ENCODE measurements at places on chromosomes 7 and 10.

GRCh38 chr7:94632338-94633013 lies 23.5 kb downstream of the SGCE start:
- no peak for DNase-seq

DNA sequence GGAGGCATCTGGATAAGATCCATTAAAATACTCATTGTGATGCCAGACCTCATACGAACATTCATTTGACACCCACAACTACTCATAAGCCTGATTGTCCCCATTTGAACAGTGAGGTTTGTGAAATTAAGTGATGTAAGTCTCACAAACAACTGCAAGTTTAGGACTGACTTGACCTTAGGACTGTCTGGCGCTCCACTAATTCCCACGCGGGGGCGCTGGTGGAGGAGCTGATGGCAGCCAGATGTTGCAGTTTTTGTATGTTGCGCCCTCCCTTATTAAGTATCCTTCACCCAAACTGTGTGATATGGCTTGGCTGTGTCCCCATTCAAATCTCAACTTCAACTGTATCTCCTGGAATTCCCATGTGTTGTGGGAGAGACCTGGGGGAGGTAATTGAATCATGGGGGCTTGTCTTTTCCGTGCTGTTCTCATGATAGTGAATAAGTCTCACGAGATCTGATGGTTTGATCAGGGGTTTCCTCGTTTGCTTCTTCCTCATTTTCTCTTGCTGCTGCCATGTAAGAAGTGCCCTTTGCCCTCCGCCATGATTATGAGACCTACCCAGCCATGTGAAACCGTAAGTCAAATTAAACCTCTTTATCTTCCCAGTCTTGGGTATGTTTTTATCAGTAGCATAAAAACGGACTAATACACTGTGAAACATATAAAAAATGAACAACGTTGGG lies 20.3 kb upstream of the TIAL1 start:
- DNase-seq, result no peak

GRCh38 chr7:69780379-69780778 lies 182.1 kb downstream of the AUTS2 start:
- peak; percentile 41 for DNase-seq

- no peak for DNase-seq
Measured at GRCh38 chr7:46292741-46293140, 371.7 kb upstream of the IGFBP3 start.

DNA sequence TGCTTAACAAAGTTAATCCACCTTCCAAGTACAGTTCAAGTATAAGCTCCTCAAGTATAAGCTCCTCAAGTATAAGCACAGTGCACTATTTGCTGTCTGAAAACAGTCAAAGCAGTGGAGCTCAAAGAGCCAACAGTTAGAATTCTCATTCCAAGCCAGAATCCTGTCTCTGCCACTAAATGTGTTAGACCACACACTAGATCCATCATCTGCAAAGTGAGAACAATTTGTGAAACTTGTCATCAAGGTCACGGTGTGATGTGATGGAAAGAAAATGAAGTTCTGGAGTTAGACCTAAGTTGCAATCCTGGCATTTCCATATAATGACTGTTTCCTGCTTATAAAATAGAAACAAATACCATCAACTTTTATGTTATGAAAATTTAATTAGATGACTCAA lies 602.5 kb downstream of the TNS3 start:
- DNase-seq, result no peak

GRCh38 chr10:14074062-14074884 lies 256.5 kb downstream of the FRMD4A start:
- DNase-seq, result peak; percentile 87

Measured in HTR-8/SVneo (cell line).